Fibroblast of skin of right biceps (primary cell): ENCODE measurements at places on chromosomes 6 and 20.

GRCh38 chr6:144305985-144306384, 20.9 kb downstream of the UTRN start:
- peak; percentile 72 for DNase-seq

DNA sequence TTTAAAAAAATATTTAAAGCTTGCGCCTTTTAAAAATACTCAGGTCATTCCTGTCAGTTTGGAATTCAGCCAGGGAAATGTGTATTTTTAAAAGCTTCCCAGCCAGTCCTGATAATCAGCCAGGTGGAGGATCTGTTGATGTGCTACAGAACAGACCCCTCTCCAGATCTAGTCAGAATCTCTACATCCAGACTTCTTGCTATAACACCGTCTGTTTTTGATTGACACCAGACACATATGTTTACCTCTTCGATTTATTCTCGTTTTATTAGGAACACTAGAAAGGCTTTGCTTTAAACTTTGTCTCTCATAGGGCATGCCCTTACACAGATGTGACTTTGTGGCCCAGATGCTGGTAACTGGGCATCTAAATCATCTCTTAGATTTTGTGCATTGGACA, 11.7 kb downstream of the PARD6B start:
- no peak for DNase-seq

DNA sequence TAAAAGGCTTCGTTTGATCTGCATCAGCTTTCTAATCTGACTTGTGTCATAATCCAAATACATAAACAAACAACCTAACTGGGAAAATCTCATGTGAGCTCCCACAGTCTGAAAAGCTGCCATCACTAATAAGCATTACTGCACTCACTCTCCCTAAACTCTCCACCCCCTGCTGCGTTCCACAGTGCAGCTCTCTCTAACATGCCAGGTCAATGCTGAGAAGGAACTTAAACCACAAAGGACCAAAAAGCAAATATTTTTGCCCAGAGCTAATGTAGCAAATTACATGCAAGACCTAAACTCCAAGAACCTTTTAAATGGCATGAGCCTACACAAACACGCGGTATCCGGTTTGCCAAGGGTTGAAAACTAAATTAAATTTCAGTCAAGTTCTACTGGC, 542.3 kb upstream of the JARID2 start:
- peak; percentile 66 for DNase-seq

GRCh38 chr6:31042806-31043205, 32.5 kb downstream of the MUC22 start:
- peak; percentile 74 for DNase-seq

DNA sequence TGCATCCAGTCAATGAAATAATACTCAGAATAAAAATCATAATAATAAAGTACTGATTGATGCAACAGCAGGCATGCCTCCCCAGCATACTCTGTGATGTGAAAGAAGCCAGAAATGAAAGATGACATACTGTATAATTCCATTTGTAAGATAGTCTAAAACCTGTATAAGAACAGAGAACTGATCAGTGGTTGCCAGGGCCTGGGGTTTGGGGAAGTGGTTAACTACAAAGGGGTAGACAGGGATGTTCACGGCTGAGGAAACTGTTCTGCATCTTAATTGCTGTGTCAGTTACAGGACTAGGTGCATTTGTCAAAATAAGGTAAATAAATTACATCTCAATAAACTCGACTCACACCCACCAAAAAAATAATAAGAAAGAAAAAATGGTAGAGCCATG, 81.3 kb upstream of the BMP2 start:
- no peak for DNase-seq

GRCh38 chr6:83265384-83265783, 72.2 kb downstream of the RWDD2A start:
- DNase-seq = peak; percentile 70

DNA sequence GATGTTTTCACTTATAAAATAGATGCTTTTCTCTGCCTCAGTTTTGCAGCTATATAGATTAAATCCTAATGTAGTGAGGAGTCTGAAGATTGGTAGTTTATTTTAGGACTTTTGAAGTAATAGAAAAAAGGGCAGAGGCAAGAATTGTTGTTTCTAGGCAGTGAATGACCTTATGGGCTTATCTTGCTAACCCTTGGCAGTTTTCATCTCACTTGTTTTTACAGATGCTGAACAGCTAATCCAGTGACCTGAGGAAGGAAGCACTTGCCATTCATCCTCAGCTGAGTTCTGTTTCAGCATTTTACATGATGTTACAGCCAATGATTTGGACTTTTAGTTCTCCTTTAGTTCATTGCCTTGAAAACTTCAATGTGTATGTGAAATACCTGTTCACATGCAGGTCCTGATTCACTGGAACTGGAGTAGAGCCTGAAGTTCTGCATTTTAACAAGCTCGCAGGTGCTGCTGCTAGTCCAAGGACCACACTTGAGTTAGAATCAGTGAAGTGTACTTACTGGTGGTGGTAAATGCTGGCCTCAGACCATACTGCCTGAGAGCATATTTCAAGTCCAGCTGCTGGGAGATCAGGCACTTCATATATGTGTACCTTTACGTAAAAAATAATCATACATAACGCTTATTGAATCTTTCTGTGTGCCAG, 86.9 kb downstream of the TULP4 start:
- no peak for DNase-seq

DNA sequence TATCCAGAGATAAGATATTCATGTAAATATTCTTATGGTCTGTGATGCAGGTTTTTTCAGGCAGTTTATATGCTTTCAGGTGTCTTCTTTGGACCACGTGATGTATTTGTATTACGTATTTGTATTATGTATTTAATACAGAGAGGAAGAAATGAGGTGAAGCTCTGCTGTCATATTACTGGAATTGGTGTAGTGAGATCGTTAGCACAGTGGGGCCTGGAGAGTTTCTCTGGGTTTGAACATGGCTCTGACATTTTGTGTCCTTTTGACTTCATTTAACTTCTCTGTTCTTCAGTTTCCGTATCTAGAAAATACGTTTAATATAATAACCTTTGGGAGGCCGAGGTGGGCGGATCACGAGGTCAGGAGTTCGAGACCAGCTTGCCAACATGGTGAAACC, 1.6 kb upstream of the PRIM2 start:
- no peak for DNase-seq

- no peak for DNase-seq
Measured at GRCh38 chr6:151690768-151691562, 116.5 kb upstream of the ESR1 start.

DNA sequence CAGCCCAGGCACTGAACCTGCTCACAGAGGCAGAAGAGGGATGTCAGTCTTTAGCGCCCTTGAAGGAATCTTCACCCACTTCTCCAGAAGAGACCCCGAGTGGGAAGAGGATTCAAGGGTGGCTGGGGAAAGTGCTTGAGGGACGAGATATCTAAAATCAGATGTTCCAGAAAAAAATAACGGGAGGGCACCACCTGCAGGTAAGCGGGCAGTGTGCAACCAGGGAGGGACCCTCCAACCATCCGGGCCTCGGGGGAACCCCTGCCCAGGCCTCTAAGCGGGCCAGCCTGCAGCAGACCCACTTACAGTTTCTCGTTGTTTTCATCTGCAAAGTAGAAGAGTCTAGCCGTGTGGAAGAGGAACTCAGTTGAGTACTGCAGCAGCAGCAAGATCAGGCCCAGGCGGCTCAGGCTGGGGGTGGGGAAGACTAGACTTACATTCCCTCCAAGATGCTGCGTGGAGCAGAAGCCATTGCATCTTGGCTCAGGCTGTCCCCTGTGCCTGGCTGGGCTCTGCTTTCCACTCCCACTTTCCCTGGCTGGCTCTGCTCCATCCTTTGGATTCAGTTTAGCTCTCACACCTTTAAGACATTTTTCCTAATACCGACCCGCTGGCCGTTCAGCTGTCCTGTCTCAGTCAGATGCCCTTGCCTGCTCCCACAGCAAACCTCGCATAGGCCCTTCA, 71.0 kb downstream of the TRAM2 start:
- DNase-seq = no peak

DNA sequence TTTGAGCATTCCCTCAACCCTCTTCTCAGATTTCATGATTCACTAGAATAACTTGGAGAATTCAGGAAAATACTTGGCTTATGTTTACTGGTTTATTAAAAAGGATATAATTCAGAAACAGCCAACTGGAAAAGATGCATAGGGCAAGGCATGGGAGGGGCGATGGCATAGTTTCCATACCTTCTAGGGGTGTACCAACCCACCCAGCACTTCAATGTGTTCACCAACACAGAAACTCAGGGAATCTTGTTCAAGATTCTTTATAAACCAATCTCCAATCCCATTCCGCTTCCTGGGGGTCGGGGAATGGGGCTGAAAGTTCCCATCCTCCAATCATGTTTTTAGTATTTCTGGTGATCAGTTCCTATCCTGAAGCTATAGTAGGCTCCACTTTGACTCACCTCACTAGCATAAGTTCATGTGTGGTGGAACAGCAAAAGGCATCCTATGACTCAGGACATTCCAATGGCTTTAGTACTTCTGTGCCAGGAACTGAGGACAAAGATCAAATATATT, 164.4 kb downstream of the SIM1 start:
- peak; percentile 99 for DNase-seq

DNA sequence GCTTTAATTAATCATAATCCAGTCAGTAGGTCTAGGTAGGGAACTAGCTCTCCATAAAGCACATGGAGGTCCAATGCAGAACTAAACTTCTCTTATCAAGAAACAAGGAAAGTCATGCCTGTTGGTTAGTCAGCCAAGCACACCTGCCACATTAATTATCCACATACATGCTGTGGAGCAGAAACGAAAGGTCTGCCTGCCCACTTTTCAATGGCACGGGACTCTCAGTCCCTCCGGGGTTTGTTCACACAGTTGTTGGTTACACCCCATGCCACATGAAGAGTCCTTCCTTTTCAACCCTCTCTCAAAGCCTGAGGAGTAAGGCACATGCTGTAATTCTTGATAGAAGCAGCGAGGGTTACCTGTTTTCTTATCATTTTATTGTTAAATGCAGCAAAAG, 1096.4 kb upstream of the MAP3K7 start:
- DNase-seq = no peak
